ENCODE measurements at places on chromosomes 11 and 22. TPM values are rescaled to one million over a fixed set of nuclear protein-coding genes. Genes with fewer than 3 reads are reported as not detected.
A peak's percentile ranks its signal among the peaks of the same experiment; 100 is the strongest.

- DNase-seq: no peak
Observed at GRCh38 chr11:123601136-123601535, 53.3 kb downstream of the SCN3B start.

GRCh38 chr11:128845334-128845780, 21.7 kb downstream of the KCNJ1 start:
- no peak for DNase-seq

- DNase-seq: no peak
Observed at GRCh38 chr22:26616650-26617049, 1.2 kb downstream of the CRYBB1 start.

The NNMT gene
- total RNA-seq: 27.2 TPM

The ASRGL1 gene
- 29.9 TPM for total RNA-seq

The GUCY1A2 gene
- 0.37 TPM for total RNA-seq

The DRICH1 gene
- 0.64 TPM for total RNA-seq

The KRTAP5-8 gene
- total RNA-seq: 0.22 TPM

The TSPAN32 gene
- 1.3 TPM for total RNA-seq

- DNase-seq: no peak
Observed at GRCh38 chr11:46277313-46277621, 195 bp upstream of the CREB3L1 start.

- no peak for DNase-seq
Observed at GRCh38 chr11:24760681-24761080, 263.8 kb downstream of the LUZP2 start.

The GRAP2 gene
- total RNA-seq: 1.2 TPM

GRCh38 chr22:26559961-26560575, 29.9 kb downstream of the TPST2 start:
- no peak for DNase-seq

The CASP12 gene
- 0.34 TPM for total RNA-seq

The C11orf87 gene
- not detected for total RNA-seq

GRCh38 chr11:115784796-115785521, 280.7 kb upstream of the CADM1 start:
- no peak for DNase-seq

DNA sequence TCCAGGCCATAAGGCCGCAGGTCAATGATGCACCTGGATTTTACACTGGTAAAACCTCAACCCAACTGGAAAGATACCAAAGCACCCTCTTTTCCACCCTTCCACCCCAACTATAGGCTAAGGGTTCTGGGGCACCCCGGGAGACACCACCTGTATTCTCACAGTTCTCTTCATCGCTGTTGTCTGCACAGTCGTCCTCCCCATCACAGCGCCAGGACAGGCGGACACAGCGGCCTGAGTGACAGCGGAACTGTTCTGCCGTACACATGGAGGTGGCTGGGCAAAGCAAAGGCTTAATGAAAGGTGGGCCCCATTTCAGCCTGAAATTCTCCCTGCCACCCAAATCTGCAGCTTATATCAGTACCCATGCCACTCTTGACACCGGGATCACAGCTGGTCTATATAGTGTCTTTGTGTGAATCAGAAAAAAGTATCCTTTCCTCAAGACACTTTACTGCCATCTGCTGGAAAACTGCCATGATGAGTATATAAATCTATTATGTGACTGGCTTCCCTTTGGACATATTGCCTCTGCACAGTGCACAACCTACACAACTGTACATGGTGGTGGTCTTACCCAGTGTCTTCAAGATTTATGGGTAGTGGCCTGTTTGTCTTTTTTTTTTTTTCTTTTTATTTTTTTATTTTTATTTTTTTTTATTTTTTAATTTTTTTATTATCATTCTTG, 21.5 kb downstream of the LRP4 start:
- peak; percentile 11 for DNase-seq

DNA sequence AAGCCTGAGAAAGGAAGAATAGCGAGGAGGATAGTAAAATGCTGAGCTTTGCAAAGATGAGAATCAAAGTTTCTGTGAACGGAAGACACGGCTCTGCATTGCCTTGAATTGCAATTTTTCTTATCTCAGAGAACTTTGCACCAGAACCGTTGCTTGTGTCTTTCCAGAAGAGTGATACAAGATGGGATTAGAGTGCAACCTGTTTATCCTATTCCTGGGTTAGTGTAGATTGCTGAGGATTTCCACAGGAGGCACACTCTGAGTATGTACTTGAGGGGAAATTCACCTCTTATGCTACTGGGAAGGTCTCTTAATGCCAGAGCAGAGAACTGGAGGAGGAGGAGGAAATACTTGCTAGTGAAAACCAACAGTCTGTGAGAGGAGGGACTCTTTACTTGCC, 377.5 kb downstream of the OPCML start:
- DNase-seq: no peak

DNA sequence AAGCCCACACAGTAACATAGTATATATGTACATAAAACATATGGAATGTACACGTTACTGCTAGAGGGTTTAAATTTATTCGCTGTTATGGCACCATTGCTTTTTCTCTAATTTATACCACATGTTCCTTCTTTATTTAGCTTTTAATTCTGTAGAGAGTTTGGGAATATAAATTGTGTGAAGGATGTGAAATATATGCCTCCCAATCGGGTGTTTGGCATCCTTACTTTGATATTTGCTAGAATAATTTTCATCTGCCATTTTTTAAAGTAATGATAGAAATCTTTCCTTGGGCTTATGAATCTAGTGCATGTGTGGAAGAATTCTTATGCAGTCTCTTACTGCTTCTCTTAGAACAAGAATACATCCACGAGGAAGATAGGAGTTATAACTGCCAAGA, 509.8 kb upstream of the RAG2 start:
- no peak for DNase-seq

The PEX26 gene
- total RNA-seq: 128 TPM

DNA sequence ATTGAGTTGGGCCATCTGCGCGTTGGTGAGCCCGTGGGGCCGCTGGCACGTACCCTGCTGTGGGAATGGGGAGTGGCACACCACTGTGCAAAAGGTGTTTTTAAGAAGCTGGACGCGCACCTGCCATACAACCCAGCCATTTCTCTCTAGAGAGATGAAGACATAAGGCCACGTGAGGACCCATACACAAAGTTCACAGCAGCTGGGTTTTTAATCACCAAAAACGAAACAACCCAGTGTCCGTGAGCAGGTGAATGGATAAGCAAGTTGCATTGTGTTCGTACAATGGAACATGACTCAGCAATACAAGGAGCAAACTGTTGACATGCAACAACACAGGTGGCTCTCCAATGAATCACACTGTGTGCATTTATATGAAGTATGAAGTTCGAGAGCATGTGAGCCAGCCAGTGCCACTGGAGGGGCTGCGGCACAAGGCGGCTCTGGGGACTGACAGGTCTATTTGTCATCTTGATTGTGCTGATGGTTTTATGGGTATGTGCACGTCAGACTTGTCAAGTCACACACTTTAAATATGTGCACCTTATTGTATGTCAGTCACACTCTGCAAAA, 30.6 kb upstream of the PANX2 start:
- DNase-seq: no peak

GRCh38 chr11:32034680-32035079, 56.2 kb upstream of the RCN1 start:
- no peak for DNase-seq

The FDXACB1 gene
- 1.2 TPM for total RNA-seq

The MS4A3 gene
- not detected for total RNA-seq

DNA sequence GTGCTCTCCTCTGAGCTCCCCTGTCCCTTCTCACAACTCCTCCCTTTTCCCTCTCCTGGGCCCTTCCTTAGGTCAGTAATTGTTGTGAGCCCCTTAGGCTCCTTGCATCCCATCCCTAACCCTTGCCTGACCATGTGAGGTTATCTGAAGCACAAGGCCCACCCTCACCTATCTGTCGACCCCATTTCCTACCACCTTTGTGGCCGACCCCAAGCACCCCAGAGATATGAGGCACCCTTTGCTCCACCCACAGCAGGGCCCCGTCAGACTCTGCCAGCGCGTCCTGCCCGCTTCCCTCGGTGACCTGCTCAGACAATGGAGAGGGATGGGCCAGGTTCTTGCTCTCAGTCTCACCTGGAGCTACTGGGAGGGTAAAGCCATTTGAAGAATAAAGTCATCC, 1.3 kb downstream of the GNG3 start:
- peak; percentile 69 for DNase-seq

The TRIM49 gene
- total RNA-seq: not detected

GRCh38 chr22:49159711-49160110, 668.0 kb downstream of the BRD1 start:
- DNase-seq: no peak

- DNase-seq: no peak
Observed at GRCh38 chr11:128294671-128295050, 292.7 kb downstream of the ETS1 start.

DNA sequence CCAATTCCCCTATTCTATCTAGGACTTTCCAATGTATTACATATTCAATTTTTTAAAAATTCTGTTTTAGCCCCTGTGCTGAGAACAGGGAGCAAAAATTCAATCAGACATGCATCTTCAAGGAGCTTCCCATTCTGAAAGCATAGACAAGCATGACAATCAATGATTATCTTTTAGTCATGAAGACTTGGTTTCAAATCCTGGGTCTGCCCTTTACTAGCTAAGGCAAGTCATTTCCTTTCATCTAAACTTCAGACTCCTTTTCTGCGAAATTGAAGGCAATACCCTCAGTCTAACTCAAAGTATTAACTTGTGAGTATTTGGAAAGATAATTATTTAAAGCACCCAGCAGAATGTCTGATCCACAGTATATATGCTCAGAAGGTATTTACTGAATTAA, 24.1 kb downstream of the PAK1 start:
- DNase-seq: no peak

DNA sequence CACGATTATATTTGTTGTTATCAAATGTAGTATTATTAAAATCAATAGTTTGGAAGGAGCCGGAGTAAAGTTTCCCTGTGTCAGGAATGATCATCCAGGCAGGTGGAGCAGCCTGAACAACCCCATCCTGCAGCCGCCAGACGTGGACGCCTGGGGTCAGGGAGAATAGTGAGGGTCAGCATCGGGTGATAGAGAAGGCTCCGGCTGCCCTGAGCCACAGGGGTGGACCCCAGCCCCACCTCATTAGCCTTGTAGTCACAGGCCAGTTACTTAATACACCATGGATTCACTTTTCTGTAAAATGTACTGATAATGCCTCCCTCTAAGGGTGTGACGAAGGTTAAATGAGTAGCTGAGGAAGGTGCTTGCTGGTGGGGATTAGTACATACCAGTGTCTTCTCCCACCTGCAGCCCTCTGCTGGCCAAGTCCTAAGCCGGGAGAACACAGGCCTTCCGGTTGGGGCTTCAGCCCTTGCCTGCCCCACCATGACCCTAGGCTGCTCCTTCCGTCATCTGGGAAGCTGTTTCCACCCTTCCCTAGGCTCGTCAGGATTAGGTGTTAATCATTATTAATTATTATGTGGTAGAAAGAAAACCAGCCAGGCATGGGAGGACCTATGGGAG, 14.9 kb downstream of the TMEM121B start:
- no peak for DNase-seq

DNA sequence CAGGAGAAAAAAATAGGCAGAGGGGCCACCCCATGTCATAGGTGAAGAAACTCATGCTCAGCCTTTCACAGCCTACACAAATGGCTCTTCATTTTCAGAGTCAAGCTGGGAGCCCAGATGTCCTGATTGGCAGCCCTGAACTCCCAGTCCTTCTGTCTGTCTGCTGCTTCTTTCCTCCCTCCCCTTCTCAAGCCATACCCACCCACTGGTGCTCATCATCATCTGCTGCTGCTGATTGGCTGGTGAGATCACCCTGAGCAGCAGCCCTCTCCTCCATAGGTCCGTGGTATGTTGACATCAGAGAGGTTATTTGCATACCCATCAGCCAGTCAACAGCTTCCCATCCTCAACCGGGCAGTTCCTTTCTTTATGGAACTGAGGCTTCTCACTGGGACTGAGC, 46.1 kb upstream of the PRDM11 start:
- no peak for DNase-seq

GRCh38 chr11:31337806-31338205, 31.7 kb downstream of the DCDC1 start:
- DNase-seq: no peak

The ADM2 gene
- 5.4 TPM for total RNA-seq

DNA sequence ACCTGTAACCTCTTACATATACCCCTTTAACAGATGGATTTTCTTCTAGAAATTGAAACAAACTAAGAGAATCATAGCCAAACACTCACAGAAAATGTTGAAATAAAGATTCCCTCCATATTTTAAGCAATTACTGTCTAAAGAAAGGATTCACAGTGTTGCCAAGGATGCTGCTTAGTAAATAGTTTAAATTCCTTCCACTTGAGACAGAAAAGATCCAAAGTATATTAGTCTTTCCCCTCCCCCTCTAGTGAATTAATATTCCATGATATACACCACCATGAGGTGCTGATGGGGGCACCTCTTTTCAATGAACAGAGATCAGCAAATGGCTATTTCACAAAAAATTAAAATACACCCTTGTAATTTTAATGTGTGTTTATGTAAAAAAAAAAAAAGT, 186.8 kb downstream of the SOX6 start:
- no peak for DNase-seq

The B3GAT3 gene
- total RNA-seq: 28.8 TPM

DNA sequence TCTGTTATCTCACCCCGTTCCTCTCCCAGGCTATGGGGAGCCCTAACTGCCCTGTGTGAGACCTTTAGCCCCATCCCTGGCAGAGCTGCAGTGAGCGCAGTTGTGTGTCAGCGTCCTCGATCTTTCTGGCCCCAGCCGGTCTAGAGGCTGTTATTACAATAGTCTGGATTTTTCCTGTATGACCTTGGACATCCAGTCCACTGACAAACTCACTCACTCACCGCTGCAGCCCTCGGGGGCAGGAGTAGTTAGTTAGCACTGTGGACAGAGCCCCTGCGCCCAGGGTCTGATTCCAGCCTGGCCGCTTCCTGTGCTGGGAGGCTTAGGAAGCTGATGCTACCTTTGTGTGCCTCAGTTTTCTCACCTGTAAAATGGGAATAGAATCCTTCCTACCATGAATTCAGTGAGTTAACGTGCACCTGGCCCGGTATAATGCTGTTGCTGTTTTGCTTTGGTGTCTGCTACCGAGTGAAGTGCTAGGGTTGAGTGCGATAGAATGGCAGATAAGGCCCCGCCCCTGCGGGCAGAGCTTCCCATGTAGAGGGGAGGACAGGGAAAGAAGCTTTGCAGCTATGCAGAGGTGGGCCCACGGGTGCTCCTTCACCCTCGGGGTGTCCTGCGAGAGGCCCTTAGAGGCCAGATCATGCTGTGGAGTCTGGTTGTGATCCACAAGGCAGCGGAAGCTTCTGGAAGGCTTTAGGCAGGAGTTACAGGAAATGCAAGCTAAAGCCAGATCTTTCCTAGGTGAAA, 3.0 kb downstream of the LRP5 start:
- DNase-seq: peak; percentile 66

DNA sequence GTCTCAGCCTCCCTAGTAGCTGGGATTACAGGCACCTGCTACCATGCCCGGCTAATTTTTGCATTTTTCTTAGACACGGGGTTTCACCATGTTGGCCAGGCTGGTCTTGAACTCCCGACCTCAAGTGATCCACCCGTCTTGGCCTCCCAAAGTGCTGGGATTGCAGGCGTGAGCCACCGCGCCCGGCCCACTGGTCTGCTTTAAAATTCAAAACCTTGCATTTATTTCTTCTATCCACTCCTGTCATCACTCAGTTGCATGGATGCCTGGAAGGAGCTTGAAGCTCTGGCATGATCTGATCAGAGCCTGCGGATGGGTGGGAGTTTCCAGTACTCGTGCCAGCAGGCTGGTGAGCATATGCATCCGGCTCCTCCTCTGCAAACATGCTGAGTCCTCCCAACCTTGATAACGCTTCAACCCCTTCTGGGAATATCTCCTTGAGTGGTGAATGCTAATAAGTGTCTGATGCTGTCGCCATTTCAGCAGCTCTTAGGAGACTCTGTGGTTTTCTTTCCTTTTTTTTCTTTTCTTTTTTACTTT, 39.6 kb downstream of the UBASH3B start:
- no peak for DNase-seq
